ENCODE measurements at places on chromosomes 16 and 17.

GRCh38 chr16:12426122-12426521, 377.6 kb downstream of the CPPED1 start:
- DNase-seq = no peak

DNA sequence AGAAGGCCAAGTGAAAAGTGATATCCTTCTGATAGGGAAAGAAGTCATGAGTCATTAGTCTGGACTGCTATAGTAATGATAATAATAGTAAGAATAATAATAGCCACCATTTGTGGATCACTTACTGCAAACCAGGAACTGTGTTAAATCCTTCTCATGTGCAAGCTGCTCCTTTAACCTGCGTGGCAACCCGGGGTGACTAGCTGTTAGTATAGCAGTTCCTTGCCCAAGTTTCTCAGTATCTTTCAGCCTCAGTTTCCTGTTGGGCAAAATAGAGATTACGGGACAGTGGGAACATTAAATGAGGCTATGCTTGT, 129.5 kb downstream of the CDH13 start:
- DNase-seq = no peak

- peak; percentile 25 for DNase-seq
Observed at GRCh38 chr16:14249291-14250032, 178.3 kb downstream of the MRTFB start.

DNA sequence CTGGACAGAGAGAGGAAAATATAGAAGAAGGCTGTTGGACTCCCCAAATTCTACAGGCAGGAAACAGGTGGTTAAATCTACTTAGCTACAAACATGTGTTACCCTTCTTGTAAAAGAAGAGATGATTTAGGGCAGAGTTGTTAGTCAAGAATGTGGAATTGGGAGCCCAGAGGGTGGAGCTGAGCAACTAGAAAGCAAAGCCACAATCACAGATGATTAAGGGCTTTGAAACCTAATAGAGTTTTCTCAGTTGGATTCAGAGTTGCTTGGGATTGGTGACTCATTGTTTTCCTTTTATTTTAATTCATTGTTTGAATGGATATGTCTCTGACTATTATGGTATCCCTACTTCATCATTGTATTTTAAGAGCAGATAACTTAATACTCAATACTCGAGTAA, 6.2 kb downstream of the ACSM5 start:
- DNase-seq = no peak

DNA sequence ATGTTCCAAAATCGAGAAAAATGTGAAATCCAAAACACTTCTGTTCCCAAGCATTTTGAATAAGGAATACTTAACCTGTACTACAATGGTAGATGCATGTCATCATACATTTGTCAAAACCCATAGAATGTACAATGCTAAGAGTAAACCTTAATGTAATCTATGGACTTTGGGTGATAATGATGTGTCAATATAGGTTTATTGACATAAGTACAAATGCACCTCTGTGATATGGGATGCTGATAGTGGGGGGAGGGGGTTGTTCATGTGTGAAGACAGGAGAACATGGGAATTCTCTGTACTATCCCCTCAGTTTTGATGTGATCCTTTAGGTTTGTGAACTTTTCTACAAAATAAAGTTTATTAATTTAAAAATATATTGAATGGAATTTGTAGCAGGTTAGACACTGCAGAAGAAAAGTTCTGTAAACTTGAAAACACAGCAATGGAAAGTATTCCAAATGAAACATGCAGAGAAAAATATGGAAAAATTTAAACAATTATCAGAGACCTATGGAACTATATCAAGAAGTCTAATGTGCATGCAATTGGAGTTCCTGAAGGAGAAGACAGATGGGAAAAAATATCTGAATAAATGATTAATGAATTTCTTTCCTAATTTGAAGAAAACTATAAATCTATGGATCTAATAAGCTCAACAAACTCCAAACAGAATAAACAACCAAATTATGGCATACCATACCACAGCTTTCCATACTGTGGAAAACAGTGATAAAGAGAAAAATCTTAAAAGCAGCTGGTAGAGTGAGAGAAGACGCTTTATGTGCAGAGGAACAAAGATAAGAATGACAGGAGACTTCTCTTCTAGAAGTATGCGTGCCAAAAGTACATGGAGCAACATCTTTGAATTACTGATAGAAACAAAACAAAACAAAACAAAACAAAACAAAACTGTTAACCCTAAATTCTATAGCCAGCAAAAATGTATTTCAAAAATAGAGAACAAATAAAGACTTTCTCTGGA, 34.7 kb upstream of the MSI2 start:
- DNase-seq = no peak

DNA sequence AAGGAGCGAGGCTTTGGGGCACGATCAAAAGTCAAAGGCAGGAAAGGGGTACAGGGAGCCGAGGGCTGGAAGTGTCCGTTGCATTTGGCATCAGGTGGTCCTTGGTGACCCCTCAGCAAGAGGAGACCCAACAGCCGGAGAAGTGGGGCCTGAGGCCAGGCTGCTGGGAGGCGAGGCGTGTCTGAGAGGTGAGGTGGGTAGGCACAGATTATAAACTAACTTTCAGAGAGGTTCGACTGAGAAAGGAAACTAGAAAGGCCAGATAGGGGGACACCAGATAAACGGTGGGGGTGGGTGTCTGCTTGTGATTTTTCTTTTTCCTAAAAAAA, 3.6 kb downstream of the PECAM1 start:
- no peak for DNase-seq

GRCh38 chr16:10708969-10709368, 14.2 kb upstream of the TEKT5 start:
- no peak for DNase-seq

Measured in GM18507 (cell line).